ENCODE measurements at places on chromosomes 12 and 14.
A peak's percentile ranks its signal among the peaks of the same experiment; 100 is the strongest.

DNA sequence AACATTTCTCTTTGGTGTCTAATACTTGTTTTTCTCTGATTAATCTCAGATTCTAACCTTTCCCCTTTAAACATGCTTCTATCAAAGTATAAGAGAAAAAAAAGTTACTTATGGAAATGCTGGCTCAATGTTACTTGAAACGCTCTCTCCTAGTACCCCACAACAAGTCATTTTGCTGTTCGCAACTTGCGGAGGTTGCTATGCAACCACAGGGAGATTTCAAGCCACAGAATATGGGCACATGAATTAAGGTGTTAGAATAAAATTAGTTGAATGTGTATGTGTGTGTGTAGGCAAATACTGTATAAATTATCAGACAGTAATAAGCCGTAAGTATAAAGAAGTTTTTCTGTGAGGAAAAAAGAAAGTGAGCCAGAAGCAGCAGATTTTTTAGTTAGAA, 80.6 kb downstream of the CCDC59 start:
- DNase-seq: no peak

GRCh38 chr14:21668377-21668776, 5.2 kb downstream of the OR4E1 start:
- no peak for DNase-seq

GRCh38 chr12:92556141-92556540, 146.6 kb upstream of the PLEKHG7 start:
- no peak for DNase-seq

DNA sequence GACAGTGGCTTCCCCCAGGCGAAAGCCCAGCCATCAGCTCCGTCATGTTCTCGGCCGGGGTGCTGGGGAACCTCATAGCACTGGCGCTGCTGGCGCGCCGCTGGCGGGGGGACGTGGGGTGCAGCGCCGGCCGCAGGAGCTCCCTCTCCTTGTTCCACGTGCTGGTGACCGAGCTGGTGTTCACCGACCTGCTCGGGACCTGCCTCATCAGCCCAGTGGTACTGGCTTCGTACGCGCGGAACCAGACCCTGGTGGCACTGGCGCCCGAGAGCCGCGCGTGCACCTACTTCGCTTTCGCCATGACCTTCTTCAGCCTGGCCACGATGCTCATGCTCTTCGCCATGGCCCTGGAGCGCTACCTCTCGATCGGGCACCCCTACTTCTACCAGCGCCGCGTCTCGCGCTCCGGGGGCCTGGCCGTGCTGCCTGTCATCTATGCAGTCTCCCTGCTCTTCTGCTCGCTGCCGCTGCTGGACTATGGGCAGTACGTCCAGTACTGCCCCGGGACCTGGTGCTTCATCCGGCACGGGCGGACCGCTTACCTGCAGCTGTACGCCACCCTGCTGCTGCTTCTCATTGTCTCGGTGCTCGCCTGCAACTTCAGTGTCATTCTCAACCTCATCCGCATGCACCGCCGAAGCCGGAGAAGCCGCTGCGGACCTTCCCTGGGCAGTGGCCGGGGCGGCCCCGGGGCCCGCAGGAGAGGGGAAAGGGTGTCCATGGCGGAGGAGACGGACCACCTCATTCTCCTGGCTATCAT, 663 bp downstream of the PTGER2 start:
- peak; percentile 42 for DNase-seq

GRCh38 chr14:69895109-69895508, 15.9 kb downstream of the SMOC1 start:
- no peak for DNase-seq

- no peak for DNase-seq
These were observed 29.3 kb upstream of the ATF1 start for GRCh38 chr12:50734409-50735263.

DNA sequence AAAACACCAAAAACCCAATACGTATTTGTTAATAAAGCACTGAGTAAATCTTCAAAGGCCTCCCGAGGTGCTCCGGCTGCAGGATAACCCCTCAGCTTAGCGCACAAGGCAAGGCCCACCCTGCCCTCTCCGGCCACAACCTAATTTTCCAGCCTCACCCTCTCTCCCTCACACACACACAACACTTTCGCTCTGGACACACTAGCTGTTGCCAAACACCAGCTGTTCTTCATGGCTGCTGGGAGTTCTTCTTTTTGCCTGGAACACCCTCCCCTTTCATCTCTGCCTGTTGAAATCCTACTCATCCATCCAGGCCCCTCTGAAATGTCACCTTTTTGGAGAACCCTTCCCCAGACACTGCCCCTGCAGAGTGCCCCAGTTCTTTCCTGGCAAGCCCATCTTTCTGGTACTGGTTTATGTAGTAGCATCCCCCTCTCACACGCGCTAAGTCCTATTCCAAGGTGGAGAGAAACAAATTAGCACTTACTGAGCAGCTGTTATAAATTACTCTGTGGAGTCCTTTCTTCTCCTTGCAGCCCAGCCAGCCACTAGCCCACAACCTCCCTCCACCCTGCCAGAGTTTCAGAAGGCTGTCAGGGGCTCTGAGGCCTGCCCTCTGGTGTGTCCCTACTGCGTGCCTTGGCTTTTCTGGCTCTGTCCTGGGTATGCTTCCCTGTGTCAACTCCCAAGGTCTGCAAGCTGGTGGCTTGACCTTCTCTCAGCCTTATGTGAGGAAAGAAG, 805 bp upstream of the CRACR2A start:
- DNase-seq: no peak

DNA sequence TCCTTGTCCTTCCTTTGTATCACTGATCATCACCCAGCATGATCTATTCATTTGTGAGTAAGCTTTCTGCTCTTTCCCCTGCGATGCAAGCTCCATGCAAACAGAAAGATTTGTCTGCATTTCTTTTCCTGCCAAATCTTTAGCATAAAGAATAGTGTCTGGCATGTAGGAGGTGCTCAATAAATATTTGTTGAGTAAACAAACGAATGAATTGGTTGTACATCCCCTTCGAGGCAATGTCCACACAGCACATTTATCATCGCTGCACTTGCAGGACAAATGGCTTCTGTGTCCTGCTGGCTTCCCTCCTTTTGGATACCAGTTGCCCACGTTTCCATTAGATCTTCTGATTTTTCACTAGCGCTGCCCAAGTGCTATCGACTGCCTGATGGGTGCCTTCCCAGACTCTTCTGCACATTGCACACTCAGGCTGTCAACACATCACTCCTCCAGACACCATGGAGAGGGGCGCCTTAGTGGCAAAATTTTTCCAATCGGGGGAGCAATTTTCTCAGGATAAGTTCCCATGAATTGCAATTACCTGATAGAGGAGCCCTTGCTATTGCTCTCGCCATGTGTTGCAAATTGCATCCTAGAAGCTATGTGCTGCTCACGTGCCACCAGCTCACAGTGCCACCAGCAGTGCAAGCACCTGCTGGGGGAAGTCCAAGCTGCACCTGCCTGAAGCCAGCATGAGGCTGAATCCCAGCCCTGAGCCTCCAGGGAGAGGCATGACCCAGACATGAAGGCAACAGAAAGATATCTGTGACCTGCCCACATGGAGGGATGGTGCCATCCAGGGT, 206.6 kb downstream of the KIF26A start:
- DNase-seq: no peak

- DNase-seq: no peak
These were observed 111.1 kb downstream of the VEZT start for GRCh38 chr12:95328708-95329107.

GRCh38 chr14:77206261-77206824, 24.7 kb downstream of the TMEM63C start:
- no peak for DNase-seq

DNA sequence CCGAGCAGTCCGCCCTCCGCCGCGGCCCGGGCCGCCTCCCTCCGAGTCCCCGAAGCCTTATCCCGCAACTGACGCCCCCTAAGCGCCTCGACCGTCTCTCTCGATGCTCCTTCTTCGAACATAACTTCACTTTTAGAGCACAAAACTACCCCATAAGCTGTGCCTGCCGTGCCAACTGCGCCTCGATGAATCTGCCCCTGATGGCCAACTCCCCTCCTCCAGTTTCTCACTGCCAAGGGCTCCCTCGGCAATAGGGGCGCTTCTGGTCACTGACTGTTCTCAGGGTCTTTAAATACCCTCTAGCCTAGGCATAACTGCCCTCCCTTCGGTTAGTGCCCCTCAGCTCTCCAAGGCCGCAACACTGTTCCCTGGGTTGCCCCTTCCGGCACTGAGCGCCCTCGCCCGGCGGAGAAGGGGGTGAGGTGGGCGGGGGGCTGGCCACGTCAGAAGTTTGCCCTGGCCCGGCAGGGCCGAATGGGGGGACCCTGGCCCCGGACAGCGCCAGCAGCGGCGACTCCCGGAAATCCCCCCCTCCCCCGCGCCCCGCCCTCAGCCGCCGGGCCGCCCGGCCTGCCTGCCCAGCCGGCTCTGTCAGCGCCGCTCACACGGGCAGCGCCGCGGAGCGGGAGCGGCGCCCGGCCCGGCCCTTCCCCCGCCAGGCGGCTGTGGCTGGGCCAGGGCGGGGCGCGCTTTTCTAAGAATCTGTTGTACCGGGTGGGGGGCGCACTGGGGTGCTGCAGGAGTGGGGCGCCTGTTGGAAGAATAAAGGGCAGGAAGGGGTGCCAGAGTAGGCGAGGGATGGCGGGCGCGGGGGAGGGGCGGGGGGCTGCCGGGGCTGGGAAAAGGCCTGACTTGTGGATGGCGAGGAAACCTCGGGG, 10.6 kb downstream of the RARG start:
- peak; percentile 51 for DNase-seq

- peak; percentile 5 for DNase-seq
These were observed 475.3 kb downstream of the EGLN3 start for GRCh38 chr14:33475623-33476022.

DNA sequence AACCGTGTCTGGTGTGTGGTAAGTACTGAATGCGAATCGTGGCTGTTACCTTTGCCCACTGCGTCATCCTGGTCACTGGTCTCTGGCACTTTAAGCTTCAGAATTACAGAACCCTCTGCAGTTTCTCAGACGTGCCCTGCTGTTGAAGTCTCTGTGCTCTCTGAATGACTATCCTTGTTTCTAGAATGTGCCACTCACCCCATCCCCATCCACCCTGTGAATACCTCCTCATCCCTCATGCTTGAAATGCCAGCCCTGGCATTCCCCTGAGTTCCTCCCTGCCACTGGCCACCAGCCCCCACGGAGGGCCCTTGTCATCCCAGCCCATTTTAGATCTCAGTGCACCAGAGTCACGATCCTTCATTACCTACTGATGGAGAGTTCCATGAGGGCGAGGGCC, 21.3 kb downstream of the TPCN1 start:
- no peak for DNase-seq

GRCh38 chr12:5872745-5873144, 72.3 kb downstream of the ANO2 start:
- no peak for DNase-seq

DNA sequence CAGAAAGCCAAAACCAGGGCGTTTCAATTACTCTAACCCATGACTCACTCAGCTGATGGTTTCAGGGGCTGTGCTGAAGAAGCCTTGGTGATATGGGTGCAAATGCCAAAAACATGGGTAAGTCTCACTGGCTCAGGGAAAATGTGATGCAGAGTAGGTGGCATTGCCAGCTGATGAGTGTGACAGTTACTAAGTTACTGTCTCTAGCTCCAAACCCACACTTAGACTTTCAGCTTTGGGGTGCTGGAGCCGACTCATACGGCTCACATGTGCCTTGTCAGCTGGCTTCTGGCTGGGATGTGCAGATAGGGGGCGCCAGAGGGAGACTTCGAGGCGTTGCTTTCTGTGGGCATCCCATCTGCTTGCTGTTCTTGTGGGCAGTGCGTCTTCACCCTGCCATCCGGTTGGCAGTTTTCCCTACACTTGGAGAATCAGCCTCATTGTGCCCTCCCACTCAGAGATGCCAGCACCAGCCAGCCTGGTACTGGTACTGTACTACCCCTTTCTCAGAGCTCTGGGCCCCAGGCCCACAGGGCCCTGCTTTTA, 11.1 kb upstream of the KRT7 start:
- DNase-seq: peak; percentile 74

DNA sequence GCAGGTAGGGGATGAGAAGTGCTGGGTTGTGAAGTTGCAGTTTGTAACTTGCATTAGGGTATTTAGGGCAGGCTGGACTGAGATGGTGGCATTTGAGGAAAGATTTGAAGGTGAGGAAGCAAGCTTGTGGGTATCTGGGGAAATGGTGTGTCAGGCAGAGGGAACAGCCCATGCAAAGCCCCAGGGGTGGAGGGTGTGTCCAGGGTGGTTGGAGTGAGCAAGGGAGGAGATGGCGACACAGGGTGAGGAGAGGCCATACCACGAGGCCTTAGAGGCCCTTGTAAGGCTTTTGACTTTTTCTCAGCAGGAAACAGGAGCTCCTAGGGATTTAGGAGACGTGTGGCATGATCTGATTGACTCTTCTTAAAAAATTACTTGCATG, 136.9 kb downstream of the NUAK1 start:
- DNase-seq: no peak

GRCh38 chr14:88710709-88711108, 82.0 kb downstream of the EML5 start:
- DNase-seq: no peak

- no peak for DNase-seq
These were observed 238.1 kb downstream of the FBXL14 start for GRCh38 chr12:1356285-1356684.

DNA sequence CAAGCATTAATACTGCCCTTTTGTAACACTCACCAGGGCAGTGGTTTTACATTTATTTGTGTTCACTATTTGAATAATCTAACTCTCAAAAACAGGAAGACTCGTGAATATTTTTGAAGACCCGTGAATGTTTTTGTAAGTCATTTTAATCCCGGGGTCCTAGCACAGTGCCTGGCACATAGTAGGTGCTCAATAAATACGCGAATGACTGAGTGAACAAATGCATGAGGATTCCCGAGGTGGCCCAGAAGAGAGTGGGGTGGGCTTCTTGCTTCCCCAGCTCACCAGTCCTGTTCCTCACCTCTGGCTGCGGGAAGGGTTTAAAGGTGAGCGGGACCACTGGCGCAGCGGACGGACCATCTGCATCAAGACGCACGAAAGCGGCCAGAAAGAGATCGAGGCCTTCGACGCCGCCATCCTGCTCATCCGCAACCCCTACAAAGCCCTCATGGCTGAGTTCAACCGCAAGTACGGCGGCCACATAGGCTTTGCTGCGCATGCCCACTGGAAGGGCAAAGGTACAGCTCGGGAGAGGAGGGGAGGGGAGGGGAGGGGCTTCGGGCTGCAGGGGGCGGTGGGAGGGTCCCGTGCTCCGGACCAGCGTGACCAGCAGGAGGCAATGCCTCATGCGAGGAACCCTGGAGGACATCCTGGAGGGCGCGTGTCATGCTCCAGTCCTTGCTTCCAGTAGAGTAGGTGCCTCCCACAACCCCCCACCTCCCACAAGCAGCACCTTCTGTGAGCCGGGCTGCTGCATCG, 98.9 kb downstream of the CMKLR1 start:
- DNase-seq: no peak

- DNase-seq: no peak
These were observed 33.6 kb upstream of the COX6A1 start for GRCh38 chr12:120404271-120404670.

DNA sequence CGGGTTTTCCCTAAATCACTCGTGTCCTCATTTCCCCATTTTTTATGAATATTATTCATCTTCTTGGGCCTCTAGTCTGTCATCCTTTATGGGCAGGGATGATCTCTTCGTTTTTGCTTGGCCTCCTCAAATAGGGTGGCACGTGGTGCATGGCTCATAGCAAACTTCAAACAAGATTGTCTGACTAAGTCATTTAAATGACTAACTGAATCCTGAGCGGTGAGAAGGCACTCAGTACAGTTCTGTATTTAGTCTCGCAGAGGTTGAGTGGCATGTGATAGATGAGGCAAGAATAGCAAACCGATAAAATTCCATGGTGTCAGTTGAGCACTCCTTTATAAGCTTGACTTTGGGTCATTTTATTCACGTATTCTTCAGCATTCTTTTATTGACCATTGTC, 5.7 kb upstream of the JDP2 start:
- no peak for DNase-seq

GRCh38 chr14:95915330-95915729, 38.7 kb downstream of the TUNAR start:
- DNase-seq: no peak
